Hippocampal formation (tissue), 2 donors: ENCODE measurements at places on chromosomes 13 and 19.

- no peak for DNase-seq
Observed at GRCh38 chr13:22090106-22090505, 419.2 kb downstream of the FGF9 start.

DNA sequence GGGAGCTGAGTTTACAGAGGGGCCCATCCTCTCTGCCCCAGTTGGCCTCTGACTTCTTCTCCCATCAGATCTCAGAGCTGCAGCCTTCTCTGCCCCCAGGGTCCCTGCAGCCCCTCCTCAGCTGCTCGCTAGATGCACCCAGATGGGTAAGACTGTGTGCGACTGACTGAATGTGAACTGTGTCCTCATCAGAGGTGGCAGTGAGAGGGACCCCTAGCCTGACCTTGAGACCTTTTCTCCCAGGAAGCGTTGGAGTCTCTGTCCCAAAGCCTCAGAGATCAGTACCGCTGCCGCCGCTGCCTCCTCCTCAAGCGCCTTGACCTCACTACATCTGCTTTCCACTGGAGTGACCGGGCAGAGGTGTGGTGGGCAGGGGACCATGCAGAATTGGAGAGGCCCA lies 2.4 kb downstream of the FAM98C start:
- DNase-seq = no peak

GRCh38 chr13:113926951-113927660 lies 46.8 kb downstream of the C13orf46 start:
- DNase-seq = no peak

DNA sequence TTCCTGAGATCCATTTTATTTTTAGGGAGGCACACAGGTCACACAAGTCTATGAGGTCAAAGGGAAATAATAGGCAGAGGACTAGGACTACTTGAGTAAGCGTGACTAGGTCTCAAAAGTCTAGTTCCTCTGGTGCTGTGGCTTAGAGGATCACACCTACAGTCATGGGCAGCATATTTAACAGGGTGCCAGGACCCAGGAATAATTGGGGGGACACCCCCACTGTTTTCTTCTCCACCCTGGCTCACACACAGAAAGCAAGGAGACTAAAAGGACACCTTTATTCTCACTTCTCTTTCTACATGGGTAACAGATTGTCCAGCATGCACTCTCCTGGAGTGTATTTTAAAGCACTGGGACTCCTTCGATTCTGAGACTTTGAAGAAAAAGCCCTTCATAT lies 26.2 kb downstream of the OXGR1 start:
- DNase-seq = no peak

DNA sequence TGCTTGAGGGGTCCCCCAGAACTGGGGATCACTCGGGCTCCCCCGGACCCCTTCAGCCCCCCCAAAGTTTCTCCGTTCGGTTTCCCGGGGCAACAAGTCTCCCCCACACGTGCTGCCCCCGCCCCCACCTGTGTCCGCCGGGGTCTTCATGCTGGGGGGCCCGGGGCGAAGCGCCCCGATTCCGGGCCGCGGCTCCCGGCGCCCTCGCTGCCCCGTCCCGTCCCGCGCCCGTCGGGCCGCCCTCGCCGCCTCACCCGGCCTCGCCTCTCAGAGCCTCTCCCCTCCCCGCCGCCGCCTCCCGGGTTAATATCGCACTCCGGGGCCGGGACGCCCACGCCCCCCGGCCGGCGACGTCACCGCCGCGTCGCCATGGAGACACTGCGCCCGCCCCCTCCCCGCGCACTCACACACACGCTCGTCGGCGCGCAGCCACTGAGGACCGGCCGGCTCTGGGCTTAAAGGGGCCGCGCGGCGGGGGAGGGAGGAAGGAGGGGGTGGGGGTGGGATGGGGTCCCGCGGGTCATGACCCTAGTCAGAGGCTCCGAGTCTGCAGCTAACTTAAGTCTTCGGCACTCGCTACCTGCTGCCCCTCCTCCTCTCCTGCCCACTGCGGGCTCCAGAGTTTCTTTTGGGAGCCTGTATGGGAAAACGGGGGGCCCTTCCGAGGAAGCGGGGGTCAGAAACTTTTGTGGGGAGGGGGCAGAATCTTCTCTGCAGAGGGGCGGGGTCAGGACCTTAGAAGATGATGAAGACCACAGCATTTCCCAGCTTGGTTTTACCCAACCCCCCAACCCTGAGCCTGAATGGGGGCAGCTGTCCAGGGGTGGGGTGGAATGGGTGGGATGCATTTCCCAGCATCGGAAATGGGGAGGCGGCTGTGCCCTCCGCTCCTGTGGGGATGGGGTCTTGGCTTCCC lies at the start of gene ERF:
Gene ERF (minus strand): TSS at position 279 of the 916 bp plus-strand sequence. CDS start 129 bp downstream, at position 150.
- DNase-seq = peak; percentile 93

GRCh38 chr19:37563518-37563917 lies 31.1 kb downstream of the ZNF571 start:
- DNase-seq = no peak

GRCh38 chr19:5354403-5354802 lies 13.8 kb upstream of the PTPRS start:
- no peak for DNase-seq

- no peak for DNase-seq
Observed at GRCh38 chr19:12748489-12748888, 3.1 kb upstream of the BEST2 start.
